ENCODE measurements at places on chromosomes 2 and 18.
A peak's percentile ranks its signal among the peaks of the same experiment; 100 is the strongest.

GRCh38 chr2:64987001-64987955 lies 1.9 kb upstream of the SLC1A4 start:
- peak; percentile 50 for DNase-seq

GRCh38 chr2:156589381-156590079 lies 153.4 kb downstream of the GPD2 start:
- DNase-seq, result peak; percentile 78

DNA sequence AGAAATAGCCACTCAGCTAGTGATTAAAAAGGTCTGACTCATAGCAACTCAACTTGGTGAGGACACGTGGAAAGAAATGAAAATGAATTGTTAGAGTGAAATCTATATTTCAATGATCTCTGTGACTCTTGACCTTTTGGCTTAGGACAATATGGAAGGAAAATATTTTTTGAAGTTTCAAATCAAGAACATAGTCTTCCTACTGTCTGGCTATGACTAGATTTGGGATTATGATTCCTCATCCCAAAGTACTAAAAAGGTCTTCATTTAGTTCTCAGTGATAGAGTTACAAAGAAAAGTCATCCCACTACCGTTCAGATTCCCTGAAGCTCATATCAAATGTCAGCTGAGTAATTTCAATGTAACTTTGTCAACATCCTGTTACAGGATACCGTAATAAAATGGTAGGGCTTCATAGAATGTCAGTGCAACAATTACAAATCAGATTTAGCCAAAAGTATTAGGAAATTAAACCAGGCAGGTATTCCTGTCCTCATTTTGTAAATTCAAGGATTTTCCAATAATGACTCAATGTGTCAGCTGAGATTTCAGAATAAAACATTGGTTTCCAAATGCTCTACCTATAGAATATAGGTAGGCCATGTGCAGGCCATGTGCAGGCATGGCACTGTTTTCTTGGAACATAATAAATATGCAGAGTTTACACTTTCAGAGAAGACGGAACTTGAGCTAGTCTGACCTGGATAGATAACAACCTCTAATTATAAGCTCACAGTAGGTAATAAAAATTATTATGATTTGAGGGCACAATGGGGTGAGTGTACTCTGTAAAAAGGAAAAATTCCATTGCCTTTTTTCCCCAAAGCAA lies 36.0 kb downstream of the ANKRD29 start:
- peak; percentile 55 for DNase-seq

DNA sequence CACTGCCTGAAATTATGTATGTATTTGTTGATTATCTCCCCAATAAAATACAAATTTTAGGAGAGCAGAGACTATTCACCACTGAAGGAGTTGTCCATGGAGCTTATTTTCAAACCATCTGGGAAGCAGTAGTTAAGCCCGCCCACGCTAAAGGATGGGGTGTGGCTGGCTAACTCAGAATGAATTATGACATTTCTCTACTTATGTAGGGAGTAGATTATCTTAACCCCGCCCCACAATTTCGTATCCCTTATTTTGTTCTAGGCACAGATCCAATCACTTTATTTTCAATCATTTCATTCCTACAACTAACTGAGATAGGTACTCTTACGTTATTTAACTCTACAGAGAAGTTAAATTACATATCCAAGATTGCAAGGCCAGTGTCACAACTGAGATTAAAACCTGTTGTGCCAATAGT lies 1.4 kb upstream of the LAPTM4A start:
- DNase-seq, result peak; percentile 89

- no peak for DNase-seq
Observed at GRCh38 chr18:9184998-9185613, 48.5 kb downstream of the ANKRD12 start.

DNA sequence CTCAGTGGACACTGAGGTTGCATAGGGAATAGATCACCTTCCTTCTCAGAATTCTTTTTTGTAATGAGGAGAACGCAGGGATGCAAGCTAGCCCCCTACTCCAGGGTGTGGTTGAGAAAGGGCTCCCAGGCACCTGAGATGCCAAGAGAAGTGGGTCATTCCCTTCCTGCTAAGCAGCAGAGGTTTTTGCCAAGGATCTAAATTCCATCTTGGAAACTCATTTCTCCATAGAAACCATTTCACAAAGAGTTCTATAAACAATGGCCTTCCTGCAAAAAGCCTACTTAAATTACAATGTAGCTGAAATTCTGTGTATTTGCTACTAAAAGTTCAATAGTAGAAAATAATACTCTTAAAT lies 3.7 kb upstream of the PPP3R1 start:
- DNase-seq, result no peak

GRCh38 chr2:111031546-111032478 lies 88.9 kb upstream of the BCL2L11 start:
- no peak for DNase-seq

- DNase-seq, result peak; percentile 90
Observed at GRCh38 chr18:11324956-11325882, 175.8 kb upstream of the PIEZO2 start.

DNA sequence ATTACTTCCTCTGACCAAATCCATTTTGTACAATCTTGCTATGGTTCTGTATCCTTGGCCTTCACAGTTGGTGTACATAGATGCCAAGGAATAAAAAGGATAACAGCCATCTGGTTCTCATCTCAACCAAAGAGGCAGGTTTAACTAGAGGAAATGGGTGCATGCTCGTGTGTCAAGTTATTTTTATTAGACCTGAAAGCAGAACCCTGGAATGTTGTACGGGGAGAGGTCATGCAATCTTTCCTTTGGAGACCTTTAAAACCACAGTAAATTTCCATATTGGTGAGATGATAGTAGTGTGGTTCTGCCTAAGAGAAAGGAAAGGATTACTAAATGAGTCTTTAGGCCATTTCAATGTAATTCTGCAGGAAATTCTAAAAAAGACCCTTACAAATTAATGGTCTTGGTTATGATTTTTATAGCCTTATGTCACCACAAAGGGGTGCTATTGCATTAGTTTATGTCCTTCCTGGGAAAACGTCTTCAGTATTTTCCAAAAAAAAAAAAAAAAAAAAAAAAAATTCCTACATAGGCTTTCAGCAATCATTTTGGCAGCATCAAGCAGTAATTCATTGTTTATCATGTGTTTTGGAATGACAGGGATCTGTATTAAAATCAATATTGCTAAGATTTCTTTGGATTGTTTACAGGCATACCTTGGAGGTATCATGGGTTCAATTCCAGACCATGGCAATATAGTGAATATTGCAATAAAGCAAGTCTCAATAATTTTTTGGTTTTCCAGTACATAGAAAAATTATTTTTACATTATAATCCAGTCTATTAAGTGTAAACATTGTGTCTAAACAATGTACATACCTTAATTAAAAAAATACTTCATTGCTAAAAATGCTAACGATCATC lies 270.8 kb downstream of the NYAP2 start:
- peak; percentile 79 for DNase-seq

All from choroid plexus epithelial cell (primary cell).